Right renal cortex interstitium (tissue), 3 donors: ENCODE measurements at places on chromosomes 11 and 22. TPM values are rescaled to one million over a fixed set of nuclear protein-coding genes. Genes with fewer than 3 reads are reported as not detected.

SF3A1 gene
- polyA plus RNA-seq: 133 TPM

WNT7B gene
- polyA plus RNA-seq: 11.1 TPM

TRIM49 gene
- polyA plus RNA-seq: not detected

KLHDC7B gene
- polyA plus RNA-seq: 0.36 TPM

TRIM66 gene
- 5.3 TPM for polyA plus RNA-seq

POU2AF1 gene
- 0.61 TPM for polyA plus RNA-seq

B3GAT1 gene
- 2.9 TPM for polyA plus RNA-seq

SLC22A12 gene
- polyA plus RNA-seq: 4.0 TPM

OSBP gene
- polyA plus RNA-seq: 62.5 TPM

GRIA4 gene
- polyA plus RNA-seq: 0.72 TPM

ZNF143 gene
- polyA plus RNA-seq: 34.0 TPM

SLC25A18 gene
- polyA plus RNA-seq: 1.7 TPM

RIMBP3B gene
- polyA plus RNA-seq: not detected

DNA sequence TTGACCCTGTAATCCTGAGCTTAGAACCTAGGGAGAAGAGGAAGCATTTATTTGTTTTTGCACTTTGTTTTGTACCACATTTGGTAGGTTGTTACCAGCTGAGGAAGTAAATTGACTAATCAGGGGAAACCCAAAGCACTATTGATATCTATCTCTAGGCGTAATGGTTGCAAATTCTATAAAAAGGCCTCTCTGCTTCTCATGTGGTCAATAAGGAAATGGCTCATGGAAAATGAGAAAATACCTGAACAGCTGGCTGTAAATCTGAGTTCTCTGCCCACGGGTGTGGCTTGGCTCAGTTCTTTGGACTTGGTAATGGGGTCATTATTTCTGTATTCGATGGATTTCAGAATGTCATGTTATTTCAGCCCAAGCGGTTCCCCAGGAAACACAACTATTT lies 42.4 kb downstream of the BARX2 start:
- no peak for DNase-seq

DNA sequence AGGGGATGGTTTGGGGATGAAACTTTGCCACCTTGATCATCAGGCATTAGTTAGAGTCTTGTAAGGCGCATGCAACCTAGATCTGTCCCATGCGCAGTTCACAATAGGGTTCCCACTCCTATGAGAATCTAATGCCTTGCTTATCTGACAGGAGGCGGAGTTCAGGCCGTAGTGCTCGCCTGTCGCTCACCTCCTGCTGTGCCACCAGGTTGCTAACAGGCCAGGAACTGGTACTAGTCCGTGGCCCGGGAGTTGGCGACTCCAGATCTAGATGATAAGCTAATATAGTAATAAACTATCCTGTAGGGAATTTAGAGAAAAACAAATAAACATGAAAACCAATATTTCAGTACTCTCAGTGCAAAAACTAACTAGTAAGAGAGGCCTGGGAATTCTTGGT lies 155.4 kb upstream of the ANO5 start:
- DNase-seq: no peak

DNA sequence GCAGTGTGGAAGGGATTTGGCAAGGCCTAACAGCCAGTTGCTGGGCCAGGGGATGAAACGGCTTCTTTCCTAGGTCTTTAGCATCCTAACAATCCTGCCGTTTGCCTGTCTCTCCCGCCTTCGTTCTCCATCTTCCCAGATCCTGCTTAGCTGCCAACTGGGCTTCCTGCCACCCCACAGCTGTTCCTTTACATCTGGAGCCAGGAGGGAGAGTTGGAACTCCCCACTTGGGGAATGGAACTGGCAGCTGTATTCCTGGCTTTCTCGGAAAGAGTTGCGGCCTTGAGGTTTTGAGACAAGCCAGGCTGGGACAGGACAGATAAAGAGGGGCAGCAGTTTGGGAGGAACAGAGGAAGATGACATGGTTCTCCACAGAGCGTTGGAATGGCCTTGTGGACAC lies 59.6 kb downstream of the ST3GAL4 start:
- peak; percentile 56 for DNase-seq

GRCh38 chr22:20298803-20299745 lies 20.8 kb downstream of the DGCR6L start:
- no peak for DNase-seq

- DNase-seq: no peak
Observed at GRCh38 chr11:134517621-134518293, 105.7 kb upstream of the B3GAT1 start.

- no peak for DNase-seq
Observed at GRCh38 chr11:60705895-60706294, 6.5 kb downstream of the MS4A8 start.

GRCh38 chr11:116169776-116170175 lies 603.0 kb downstream of the BUD13 start:
- no peak for DNase-seq

DNA sequence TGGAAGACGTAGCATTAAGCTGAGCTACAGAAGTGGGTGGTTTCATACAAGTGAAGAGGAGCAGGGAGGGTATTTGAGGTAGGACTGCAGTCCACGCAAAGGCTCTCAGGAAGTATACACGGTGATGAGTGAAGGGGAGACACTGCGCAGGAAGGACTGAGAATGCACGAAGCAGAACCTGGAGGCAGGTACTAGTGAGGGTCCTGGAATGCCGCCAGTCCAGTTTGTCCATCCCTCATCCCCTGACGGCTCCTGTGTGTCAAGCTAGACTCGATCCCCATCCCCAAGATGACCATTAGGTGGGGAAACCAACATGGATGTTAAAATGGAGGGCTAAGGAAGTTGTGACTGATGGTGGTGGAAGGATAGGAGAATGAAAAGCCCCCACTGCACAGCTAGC lies 23.8 kb downstream of the ART5 start:
- no peak for DNase-seq

- DNase-seq: no peak
Observed at GRCh38 chr11:82043316-82043715, 690.3 kb downstream of the FAM181B start.

GRCh38 chr11:65606876-65607613 lies 7.0 kb downstream of the MAP3K11 start:
- peak; percentile 91 for DNase-seq

- DNase-seq: peak; percentile 52
Observed at GRCh38 chr11:65386307-65387140, at the start of gene FRMD8. Gene FRMD8 (plus strand): TSS chr11:65386637. CDS start chr11:65387037, 400 bp downstream.

DNA sequence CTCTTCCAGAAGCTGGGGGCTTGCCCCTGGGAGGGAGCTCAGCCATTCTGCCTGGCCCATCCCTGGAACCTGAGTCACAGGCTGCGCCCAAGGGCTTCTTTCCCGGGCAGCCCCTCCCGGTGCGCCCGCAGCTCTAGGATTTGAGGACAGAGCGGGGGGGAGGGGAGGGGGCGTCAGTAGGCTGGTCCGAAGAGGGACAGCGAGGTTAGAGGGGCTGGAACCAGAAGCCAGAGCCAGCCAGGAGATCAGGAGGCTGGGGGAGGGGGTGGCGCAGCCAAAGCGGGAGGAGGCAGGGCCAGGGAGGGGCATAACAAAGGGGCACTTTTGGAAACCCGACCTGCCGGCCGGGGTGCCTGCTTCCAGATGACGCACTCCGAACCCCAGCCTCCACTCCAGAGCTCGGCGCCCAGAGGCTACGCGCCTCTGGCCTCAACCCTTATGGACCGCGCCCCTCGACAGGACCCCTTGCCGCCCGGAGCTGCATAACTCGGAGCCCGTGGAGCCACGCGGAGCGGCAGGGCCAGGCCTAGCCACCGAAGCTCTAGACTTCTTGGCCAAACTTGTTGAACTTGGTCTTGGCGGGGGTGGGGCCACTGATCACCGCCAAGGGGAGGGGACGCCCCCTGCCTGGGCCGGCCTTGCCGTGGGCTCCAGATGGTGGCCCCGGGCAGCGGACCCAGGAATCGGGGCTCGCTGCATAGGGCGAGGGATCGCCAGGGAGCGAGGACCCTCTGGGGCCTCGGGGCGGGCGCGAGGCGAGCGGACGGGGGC lies 744 bp downstream of the PACSIN3 start:
- DNase-seq: no peak

DNA sequence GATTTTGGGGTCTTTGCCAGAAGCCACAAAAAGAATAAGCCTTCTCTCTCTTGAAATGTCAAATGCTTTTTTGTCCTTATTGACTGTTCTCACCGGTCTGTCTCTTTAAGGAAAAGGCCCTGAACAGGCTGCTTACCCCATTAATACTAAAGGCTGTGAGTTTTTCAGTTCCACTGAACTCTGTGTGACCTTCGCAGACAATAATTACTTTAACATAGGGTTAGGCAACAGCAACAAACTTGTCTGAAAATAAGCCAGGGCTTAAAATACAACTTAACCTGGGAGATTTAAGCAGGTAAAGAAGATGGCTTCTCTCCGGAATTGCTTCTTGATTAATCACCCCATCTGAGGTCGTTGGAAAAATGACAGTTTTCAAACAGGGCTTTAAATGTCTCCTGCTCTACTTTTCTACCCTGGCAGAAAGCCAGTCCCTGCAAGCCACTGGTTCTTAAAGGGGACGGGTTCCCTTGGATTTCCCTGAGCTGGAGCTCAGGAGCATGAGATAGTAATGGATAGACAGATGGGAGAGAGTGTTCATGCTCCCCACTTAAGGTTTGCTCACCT lies 69.4 kb downstream of the ARL14EP start:
- DNase-seq: peak; percentile 47

DNA sequence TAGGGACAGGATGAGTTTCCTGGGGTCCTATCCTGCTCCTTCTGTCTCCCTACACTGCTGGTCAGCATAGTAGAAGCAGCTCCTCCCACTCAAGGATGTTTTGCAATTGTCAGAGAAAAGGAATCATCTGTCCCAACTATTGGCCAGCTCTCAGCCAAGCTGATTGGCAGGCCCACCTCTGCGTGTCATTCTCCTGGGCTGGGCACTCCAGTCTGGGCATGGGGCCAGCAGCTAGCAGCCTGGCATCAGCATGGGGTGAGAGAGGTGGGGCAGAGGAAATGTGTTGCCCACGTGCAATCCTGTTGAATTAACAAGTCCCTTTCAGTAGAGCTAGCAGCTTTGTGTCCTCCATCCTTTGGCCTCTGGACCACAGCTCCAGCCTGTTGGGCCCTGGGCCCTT lies 14.1 kb downstream of the ANKK1 start:
- no peak for DNase-seq

DNA sequence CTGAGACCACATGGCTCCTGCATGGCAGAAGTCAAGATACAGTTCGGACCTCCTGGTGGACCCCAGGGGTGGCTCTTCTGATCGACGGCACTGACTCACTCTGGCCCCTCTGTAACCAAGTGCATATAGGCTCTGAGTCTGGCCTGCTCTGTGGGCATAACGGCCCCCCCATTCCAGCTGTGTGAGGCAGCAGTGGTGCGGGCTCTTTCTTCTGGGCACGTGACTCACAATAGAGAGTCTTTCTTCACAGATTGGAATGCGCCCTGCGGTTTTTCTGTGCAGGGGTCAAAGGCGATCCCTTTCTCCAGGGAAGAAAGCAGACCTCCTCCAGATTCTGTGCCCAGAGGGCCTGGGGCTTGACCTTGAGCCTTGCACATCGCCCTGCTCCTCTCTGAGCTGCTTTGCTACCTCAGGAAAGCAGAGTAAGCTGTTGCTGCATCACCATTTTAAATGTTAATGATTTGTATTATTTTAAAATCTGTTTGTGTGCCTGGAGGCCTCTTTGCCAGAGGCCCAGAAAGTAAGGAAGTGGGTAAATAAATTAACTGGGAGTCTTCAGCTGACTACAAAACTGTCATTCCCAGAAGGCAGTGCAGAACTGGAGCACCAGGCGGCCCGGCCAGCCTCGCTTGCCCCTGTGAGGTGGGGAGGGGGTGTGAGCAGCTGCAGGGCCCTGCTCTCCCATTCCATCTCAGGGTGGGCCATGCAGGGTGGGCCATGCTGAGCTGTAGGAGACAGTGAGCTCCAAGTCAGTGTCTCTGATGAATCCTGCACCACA lies 199.0 kb downstream of the GRIK4 start:
- DNase-seq: no peak

GRCh38 chr22:29435236-29436136 lies 2.9 kb upstream of the RFPL1 start:
- DNase-seq: no peak

GRCh38 chr11:68460741-68461574 lies at the start of gene PPP6R3:
Gene PPP6R3 (plus strand): TSS chr11:68460752. CDS start chr11:68537665, 76,913 bp downstream.
- DNase-seq: no peak

- no peak for DNase-seq
Observed at GRCh38 chr11:119608201-119608600, 120.8 kb downstream of the NECTIN1 start.

- DNase-seq: no peak
Observed at GRCh38 chr11:95229993-95230809, 801 bp downstream of the SESN3 start.

DNA sequence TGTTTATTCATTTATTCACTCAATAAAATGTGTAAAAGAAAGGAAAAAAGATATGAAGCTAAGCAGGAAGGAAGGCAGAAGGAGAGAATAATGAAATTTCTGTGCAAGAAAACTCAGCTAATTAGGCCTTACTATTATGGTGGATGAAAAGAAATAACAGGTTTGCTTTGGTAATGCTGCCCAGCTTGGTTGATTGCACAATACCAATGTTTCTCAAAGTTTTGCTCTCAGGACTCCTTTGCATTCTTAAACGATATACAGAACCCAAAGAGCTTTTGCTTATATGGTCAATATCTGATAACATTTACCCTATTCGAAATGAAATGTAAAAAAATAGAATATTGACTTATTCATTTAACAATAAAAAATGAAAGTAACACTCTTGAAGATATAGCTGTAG lies 7.3 kb upstream of the CTSC start:
- DNase-seq: no peak

DNA sequence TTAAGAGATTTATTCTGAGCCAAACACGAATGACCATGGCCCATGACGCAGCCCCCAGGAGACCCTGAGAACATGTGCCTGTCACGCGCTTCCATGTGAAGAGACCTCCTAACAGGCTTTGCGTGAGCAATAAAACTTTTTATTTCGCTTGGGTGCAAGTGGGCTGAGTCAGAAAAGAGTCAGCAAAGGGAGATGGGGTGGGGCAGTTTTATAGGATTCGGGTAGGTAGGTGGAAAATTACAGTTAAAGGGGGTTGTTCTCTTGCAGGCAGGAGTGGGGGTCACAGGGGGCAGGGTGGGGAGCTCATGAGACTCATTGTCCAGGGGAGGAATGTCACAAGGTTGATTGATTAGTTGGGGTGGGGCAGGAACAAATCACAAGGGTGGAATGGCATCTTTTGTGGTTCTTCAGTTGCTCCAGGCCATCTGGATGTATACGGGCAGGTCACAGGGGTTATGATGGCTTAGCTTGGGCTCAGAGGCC lies 77.2 kb upstream of the FTH1 start:
- DNase-seq: no peak

DNA sequence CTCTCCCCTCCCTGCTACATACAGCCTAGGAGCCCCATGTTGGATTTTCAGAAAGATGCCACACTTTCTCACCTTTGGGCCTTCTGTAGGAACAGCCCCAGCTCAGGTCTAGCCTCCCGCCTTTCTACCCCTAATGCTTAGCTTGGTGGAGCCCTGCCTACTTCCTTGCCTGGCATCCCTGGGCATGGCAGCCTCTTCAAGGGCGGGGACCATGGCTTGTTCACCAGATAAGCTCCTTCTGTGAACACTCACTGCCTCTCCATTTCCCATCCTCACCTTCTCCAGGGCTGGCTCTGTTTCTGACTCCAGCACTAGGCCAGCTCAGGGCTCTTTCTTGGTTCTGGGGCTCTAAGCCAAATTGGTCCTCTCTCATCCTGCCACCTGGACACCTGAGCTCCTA lies 1.4 kb downstream of the SEPTIN3 start:
- DNase-seq: no peak

GRCh38 chr22:19239464-19239863 lies 52.1 kb downstream of the CLTCL1 start:
- no peak for DNase-seq

GRCh38 chr11:32428665-32429303 lies 6.6 kb downstream of the WT1 start:
- DNase-seq: no peak
